ENCODE measurements at places on chromosomes 16 and 17.

- DNase-seq = no peak
These were observed 31.1 kb downstream of the SPECC1 start for GRCh38 chr17:20040216-20040615.

- DNase-seq = no peak
These were observed 46.7 kb upstream of the TBX2 start for GRCh38 chr17:61352781-61353491.

GRCh38 chr16:55152875-55153390 lies 171.1 kb upstream of the IRX6 start:
- DNase-seq = no peak

GRCh38 chr17:38568845-38569510 lies 36.8 kb downstream of the SRCIN1 start:
- no peak for DNase-seq

DNA sequence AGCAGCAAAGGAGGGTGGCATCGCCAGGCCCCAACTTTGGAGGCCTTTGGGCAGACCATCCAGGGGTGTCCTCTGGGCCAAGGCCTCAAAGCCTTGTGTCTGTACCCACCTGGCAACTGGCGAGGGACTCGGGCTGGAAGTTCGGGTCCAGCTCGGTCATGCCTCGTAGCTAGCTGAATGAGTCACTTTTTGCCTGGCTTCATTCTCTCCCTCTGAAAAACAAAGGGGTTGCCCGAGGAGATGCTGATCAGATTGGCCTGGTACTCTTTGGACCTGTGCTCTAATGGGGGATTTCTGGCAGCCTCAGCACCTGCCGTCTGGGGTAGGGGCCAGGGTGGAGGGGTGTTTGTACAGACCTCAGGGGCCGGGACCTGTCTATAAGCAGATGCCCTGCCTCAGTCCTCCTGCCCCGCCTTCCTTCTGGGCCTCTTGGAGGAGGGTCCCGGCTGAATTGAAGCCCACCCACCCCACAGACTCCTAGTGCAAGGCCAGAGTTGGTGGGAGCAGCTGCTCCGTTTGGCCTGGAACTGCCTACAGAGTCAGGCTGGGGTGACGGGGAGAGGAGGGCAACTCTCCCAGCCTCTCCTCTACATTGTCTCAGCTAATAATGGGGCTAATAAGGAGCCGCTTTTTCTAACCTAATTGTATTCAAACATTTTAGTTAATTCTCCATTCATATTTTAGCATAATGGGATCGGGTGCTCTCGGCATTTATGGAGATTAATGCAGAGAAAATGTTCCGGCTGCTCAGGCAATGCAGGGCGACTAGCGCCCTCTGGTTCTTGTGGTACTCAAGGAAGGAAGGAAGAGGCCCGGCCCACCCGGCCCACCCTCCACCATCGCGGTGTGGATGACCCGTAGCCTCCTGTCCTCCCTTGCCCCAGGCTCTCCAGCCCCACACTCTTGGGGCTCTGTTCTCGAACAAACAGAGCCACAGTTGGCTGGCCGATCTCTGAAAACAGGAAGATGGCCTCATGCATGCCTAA lies 21.4 kb upstream of the ABCC3 start:
- DNase-seq = no peak

DNA sequence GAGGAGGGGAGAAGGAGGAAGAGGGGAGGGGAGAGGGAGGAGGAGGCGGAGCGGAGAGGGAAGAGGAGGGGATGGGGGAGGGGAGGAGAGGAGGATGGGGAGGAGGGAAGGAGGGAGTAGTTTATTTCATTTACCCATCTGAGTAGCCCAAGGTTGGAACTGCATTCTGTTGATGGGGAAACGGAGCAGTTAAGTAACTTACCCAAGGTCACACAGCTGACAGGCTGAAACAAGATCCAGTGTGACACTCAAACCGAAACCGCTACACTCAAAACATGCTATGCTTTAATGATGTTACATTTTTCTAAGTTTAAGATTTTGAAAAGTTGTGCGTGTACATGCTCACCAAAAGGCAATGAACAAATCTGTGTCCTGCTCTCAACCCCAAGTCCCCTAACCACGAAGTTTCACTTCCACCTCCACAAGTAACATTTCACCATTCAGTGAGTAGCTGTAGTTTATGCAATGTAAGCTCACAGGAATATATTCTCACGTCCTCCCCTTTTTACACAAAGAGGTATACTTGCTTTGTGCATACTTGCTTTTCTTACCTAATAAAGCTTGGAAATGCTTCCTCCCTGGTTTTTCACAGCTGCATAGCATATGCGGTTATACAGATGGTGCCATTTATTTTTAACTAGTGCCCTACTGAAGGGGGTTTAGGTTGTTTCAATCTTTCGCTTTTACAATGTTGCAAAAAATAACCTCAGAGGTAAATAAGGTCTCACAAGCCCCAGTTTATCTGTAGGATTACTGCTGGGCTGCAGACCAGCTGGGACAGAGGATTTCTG lies 275.3 kb downstream of the PARN start:
- DNase-seq = peak; percentile 22

GRCh38 chr17:7217113-7217987 lies 2.3 kb downstream of the DLG4 start:
- no peak for DNase-seq

- no peak for DNase-seq
These were observed 6.1 kb downstream of the THUMPD1 start for GRCh38 chr16:20735490-20735889.

GRCh38 chr16:29868396-29869009 lies 5.5 kb upstream of the CDIPT start:
- no peak for DNase-seq

GRCh38 chr17:7411427-7411750 lies 3.7 kb downstream of the NLGN2 start:
- DNase-seq = no peak

DNA sequence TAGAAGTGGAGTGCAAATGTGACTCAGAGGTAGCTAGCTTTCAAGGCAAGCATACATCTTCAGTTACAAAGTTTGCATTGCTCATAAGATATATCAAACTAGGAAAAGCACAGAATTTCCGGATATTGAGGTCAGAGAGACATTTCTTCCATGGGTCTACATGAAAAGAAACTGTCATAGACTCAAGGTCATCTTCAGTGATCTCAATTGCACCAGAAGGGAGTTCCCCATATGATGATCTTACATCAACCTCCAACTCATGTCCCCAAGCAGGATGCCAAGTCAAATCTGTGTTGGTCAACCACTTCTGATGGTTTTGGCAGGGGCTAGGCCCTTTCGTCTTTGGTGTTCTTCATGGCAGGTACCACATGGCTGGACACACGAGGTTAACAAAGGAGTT lies 459.9 kb upstream of the MAF start:
- no peak for DNase-seq

GRCh38 chr16:67539691-67540635 lies 11.3 kb downstream of the RIPOR1 start:
- no peak for DNase-seq

DNA sequence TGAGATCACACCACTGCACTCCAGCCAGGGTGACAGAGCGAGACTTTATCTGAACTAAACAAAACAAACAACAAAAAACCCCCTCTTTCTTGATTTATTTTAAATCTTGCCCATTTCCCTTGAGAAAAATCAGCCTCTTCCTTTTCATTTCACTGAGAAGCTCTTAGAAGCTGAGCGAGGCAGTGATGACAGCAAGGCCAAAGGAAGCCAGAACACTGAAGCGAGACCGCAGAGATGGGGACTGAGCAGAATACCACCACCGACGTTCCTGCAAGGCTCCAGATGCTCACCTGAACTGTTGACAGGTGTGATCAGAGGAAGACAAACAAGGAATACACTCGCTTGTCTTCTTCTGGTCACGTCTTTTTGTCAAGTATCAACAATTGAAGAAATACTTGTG lies 30.5 kb upstream of the IRF8 start:
- DNase-seq = no peak

GRCh38 chr17:42387661-42388380 lies 421 bp downstream of the STAT3 start:
- DNase-seq = peak; percentile 44

- no peak for DNase-seq
These were observed 14.2 kb downstream of the CTRB2 start for GRCh38 chr16:75192606-75193264.

GRCh38 chr17:7014995-7015958 lies 2.9 kb downstream of the RNASEK start:
- peak; percentile 93 for DNase-seq

GRCh38 chr17:8839410-8839935 lies 28.0 kb downstream of the PIK3R6 start:
- no peak for DNase-seq

- no peak for DNase-seq
These were observed 3.8 kb upstream of the NOS2 start for GRCh38 chr17:27804113-27804512.

DNA sequence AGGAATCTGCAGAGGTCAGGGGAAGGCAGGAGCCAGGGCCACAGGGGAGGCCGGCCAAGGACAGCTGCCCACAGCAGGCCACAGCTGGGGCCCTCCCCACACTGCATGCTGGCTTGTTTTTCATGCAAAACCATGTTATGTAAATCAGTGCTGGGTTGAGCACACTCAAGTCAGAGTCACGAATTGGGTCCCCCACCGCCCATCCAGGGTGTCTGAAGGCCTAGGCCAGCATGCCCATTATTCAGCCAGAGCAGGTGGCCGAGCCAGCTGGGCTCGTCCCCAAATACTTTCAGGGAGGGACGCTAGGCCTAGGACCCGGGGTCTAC lies 51.2 kb upstream of the TOB1 start:
- no peak for DNase-seq

- DNase-seq = no peak
These were observed 48.8 kb upstream of the IRX6 start for GRCh38 chr16:55275167-55275566.

GRCh38 chr17:38853292-38854219 lies at the start of gene RPL23:
Gene RPL23, minus strand, starts transcription at chr17:38853721. Its CDS starts 11 bp downstream, at chr17:38853710.
- DNase-seq = peak; percentile 95
